ENCODE measurements at places on chromosomes 1 and 21.

DNA sequence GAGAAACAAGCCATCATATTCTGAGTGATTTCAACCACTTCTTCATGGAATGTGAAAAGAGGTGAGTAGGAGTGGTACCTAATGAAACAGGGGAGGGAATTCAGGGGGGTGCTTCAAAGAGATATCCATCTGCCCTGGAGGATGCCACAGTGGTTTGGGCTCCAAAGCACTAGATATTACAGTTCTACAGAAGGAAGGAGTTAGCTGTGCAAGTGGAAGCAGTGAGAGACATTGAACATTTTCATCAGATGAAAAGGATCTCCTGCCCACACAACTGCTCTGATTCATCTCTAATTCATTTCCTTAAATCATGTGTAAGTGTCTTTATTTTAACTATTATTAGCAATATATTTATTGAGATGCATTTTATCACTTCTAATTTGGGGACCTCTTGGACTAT lies 2.8 kb upstream of the RGS5 start:
- DNase-seq: no peak

DNA sequence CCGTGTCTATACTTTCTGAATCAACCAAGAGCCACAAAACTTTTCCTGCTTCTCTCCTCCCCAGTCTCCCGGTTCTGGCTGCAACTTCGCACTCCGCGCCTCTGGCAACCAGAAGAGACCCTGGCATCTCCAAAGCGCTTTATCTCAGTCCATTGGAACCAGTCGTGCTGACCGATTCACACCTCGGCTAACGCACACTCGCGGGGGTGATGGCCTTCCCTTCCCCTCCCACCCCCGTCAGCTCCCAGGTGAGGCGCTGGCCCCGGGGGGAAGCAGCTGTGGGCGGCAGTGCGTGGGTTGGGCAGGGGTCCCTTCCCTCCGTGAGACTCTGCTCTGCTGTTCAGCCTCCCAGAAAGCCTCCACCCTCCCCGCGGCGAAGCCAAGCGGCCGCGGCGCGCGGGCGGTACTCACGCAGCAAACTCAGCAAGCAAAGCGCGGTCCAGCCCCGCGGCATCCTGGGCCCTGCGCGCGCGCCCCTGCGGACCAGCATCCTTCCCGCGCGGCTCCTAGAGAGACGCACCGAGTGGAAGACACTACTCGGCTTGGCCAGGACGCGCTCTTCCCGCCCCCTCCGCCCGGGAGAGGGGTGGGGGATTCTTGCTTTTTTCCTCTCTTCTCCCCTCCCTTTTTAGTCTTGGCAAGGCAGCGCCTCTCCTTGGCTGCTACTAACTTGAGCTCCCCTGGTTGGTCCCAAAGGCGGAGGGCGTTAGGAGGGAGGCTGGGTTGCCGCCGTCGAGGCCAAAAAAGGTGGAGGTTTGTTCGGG lies at the start of gene CD34:
Gene CD34 (minus strand): TSS at position 535 of the 764 bp plus-strand sequence. CDS start 45 bp downstream, at position 490.
- peak; percentile 89 for DNase-seq

GRCh38 chr1:978069-978834 lies 3.6 kb downstream of the PERM1 start:
- no peak for DNase-seq

GRCh38 chr1:13790290-13791030 lies 90.5 kb downstream of the PRDM2 start:
- no peak for DNase-seq

GRCh38 chr1:217989510-217989909 lies 295.6 kb upstream of the RRP15 start:
- no peak for DNase-seq

DNA sequence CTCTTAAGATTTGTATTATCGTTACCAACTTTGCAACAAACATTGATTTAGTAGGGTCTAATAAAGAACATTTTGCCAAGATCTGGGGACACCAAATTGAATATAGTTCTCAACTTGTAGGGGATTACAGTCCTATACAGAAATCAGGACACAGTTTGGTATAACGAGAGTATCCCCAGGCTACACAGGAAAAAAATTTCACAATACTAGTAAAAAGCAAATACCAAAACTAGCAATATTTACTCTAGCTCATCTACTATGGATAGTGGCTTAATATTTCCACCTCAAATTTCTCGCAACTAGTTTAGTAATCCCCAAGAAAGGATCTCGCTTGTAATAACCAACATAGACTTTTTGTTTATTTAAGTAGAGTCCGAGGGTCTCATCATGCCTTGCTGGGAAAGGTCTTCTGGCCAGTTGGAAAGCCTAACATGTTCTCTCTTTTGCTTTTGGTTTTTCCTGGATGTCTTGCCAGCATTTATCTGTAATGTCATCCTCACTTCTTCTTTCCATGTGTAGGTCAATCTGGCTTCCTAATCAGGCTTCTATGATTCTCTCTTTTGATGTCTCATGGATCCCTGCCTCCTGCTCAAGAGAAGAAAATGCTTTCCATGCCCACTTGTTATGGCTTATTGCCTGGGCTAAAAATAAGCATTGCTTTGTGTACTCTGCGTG lies 104.7 kb upstream of the KCNK2 start:
- no peak for DNase-seq

DNA sequence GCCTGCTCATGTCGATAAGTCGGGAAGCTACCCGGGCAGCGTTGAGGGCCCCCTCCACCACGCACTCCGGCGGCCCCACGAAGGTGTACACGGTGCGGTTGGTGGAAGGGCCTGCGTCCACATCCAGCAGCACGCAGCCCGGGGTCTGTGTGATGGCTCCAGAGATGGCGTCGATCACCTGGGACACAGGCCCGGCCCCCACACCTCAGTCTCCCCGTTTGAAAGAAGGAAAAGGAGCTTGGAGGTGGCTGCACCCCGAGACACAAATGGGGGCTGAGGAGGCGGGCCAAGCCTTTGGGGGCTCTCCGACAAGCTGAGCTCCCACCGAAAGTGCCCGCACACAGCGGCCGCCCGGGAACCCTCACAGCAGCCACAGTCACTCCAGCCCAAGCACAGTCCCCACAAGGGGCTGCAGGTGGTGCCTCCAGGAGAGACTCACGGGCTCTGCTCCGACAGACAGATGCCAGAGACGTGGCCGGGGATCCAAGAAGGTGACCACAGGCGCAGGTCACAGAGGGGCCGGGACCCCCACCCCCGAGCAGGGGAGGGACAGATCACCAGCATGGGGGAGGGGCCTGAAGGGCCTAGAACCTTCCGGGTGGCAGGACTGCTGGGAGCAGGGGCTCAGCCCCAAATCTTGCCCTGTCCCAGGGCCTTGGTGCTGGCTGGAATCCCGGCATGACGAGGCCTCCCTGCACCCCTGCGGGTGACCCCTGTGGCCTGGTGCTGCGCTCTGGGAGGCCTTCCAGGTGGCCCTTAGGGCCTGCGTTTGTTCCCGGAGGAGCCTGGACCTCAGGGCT lies 1.0 kb downstream of the FTCD start:
- peak; percentile 64 for DNase-seq

DNA sequence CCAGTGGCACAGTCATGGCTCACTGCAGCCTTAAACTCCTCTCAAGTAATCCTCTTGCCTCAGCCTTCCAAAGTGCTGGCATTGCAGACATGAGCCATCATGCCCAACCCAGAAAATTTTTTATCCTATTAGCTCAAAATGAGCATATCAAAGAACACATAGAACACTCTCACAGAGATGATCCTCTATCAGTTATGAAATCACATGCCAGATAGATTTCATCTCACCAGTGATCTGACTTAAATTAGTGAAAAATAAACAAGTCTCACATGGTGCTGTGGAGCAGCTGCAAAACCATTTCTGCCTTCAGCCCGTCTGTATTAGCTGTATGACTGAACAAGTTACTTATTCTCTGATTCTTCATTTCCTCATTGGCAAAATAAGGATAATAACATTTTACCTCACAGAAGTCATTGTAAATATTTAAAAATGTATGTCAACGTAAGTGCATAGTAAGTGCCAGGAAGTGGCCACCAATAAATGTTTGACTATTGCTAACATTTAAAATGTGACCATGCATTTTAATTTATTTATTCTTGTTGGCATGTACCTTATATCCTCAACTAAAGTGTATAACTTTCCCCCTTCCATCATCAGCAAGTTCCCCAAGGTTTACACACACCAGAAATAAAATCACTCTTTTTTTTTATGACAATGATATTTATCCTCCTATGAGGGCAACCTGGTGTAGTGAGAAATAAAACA lies 29.0 kb upstream of the SLC19A2 start:
- DNase-seq: no peak

- DNase-seq: no peak
Measured at GRCh38 chr1:239944666-239945065, 147.0 kb upstream of the FMN2 start.

DNA sequence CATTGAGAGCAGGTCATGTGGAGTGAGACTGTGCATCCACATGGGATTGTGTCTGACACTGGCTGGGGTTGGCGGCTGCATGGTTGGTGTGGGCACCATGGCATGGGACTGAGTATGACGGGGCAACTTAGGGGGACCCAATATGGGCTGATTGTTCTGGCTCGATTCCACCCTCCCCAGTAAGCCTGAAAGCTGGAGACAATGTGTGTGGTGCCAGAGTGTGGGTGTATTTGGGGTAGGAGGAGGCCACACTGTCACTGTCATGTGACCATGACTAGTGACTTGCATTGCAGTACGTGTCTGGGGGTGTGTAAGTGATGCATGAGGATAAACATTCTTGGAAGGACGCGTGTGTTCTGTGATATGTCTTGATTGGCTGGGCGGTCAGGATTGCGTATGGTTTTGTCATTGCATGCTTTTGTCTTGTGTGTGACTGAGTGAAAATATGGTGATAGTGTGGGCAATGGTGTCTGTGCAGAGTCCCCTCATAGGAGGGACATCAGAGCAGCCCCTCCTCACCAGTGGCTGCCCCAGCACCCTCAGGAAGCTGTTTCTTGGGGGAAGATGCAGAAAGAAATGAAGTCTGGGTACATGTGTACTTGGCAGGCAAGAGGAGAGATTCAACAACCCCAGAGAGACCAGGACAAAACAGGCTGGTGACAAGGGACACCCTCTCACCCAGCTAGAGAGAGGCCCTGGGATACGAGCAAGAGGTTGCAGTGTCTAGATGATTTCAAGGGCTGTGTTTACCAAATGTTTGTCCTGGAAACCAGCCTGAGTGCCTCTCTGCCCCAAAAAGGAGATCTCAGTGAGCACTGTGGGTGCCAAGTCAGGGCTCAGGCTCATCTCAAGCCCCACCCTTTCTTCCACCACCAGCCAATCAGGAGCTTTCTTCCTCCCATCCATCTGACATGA lies 36.3 kb downstream of the SDC3 start:
- no peak for DNase-seq

DNA sequence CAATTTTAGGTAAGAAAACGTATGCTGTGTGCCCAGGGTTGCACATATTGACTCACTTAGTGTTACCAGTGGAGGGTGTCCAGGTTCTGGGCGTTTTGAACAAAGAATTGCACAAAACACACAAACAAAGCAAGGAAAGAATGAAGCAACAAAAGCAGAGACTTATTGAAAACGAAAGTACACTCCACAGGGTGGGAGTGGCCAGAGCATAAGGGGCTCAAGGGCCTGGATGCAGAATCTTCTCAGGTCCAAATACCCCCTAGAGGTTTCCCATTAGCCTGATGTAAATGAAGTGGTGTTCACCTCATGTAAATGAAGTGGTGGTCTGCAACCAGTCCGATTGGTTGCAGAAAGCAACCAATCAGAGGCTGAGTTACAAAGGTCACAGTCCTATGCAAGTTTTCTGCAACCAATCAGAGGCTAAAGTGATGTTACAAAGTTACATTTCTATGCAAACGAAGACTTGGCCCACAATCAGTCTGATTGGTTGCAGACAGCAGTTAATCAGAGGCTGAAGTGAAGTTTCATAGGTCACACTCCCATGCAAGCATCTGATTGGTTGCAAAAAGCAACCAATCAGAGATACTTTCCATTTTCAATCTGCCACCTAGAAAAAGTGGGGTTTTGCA lies 228.3 kb downstream of the ST6GALNAC3 start:
- DNase-seq: no peak

DNA sequence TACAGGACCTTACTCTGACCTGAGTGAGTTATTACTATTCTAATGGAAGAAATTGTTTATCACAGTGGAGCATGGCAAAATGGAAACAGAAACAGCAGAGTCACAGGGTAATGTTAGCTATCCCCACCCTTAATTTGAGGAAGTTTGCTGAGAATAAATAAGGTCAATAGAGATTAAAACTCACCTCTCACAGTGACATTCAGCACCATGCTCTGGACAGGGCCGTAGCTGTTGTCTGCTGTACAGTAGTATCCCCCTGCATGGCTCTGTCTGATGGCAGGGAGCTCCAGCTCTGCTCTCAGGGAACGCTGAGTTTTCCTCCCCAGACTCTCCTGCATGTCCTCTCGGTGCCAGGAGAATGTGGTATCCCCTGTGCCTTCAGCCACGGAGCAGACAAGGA lies 11.9 kb downstream of the FCRL4 start:
- DNase-seq: no peak

GRCh38 chr1:160862203-160863060 lies at the start of gene CD244:
TSS of gene CD244 (minus strand) at chr1:160862887. CDS start at chr1:160862677, 210 bp downstream.
- no peak for DNase-seq

- DNase-seq: no peak
Measured at GRCh38 chr1:169650551-169650950, 20.6 kb upstream of the SELP start.
